PC-9 (cell line): ENCODE measurements at places on chromosomes 13 and 19. TPM values are rescaled to one million over a fixed set of nuclear protein-coding genes. Genes with fewer than 3 reads are reported as not detected.

DNA sequence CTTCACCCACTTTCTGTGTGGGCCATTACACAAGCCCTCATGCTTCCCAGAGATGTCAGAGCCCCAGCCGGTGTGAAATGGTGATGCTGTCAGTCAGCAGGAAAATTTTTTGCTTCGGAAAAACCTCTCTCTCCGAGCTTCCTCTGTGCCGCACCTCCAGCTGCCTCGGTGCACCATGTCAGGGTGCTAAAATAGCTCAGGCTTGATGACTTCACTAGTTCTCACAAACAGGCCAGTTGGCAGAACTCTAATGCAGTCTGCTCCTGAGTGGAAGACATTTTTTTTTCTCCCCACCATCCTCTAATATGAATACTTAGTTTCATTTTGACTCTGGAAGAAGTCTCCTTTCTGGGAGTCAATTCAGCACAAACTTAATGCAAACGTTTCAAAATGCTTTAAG lies 71.3 kb downstream of the KLF12 start:
- no peak for DNase-seq

- no peak for DNase-seq
Observed at GRCh38 chr19:18439025-18439909, 1.3 kb upstream of the ISYNA1 start.

DNA sequence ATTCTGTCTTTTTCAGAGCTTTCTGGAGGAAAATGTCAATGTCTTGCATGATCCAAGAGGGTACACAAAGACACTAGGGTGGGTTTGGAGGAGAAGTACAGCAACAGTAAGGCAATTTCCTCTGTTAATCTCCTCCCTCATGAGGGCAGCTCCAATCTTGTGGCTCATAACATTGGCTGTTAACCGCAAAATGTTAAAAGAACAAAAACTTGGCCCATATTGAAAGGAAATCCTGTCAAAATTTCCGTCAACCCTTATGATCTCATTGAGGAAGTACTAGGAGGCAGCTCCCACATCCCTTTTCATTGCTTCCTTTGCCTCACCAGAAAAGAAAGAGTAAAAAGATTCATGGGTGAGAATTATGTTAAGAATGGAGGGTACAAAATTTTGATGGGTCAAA lies 11.6 kb downstream of the OXGR1 start:
- DNase-seq, result no peak

GRCh38 chr13:67557642-67558241 lies 327.6 kb upstream of the PCDH9 start:
- no peak for DNase-seq

- no peak for DNase-seq
Observed at GRCh38 chr13:94033830-94034642, 445.4 kb downstream of the DCT start.

DNA sequence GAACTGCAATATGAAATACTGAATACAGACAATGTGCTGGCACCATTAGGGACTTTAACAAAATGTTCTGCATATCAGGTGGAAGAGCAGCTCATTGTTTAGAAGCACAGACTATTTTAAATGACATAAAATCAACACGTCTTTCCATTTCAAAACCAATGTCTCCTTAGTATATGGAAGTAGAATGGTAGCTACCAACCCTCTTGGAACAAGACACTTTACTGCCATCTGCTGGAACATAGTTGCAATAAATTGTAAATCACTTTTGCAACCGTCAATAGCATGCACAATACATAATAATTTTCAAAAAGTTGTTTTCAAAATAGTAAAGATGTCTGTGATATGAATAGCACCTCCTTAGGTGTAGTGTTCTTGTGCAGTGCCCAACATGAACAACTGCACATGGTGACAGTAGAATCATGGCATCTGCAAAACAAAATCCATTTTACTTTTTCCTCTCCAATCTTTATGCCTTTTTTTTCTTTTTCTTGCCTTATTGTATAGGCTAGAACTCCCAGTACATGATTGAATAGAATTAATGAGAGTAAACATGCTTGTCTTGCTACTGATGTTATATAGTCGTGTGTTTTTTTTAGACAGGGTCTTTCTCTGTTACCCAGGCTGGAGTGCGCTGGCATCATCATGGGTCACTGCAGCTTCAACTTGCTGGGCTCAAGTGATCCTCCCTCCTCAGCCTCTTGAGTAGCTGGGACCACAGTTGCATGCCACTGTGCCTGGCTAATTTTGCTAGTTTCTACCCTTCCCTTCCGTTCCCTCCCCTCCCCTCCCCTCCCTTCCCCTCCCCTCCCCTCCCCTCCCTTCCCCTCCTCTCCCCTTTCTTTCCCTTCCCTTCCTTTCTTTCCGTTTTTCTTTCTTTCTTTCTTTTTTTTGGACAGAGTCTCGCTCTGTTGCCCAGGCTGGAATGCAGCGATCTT lies 7.8 kb upstream of the LYPD5 start:
- no peak for DNase-seq

DNA sequence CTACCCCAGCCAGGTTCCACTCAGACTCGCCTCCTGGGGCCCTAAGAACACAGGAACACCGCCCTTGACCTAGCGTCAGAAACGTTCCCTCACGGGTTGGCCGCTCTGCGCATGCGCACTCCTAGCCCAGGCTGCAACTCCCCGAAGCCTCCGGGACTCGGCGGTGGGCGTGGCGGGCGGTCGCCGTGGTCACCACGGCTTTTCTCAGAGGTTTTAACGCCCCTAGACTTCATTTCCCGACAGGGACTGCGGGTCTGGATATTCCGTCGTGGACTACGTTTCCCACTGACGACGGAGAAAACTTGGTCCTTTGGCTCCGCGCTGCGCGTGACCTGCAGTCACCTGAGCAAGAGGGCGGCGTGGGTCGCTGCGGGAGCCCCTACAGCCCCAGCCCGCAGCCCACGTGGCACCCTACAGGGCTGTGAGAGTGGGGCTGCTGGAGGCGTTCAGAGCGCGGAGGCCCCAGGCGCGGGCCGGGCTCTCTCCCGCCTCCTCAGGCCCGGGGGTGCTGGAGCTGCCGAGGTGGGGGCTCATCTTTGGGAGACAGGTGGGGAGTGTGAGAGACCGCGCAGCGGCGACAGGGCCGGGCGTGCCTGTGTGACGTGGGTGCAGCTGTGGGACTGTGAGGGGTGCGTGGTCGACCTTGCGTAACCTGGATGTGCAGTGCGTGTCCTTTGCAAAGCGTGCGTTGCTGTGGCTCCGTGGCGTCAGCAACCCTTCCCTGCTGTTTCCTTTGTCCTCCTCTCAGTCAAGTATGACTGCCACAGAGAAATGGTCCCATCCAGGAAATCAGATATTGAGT lies 38.0 kb upstream of the ZNF573 start:
- no peak for DNase-seq

- no peak for DNase-seq
Observed at GRCh38 chr13:36259361-36260137, 38.1 kb downstream of the CCDC169 start.

The FLT1 gene
- total RNA-seq, result not detected in 2 replicates

The LRRC8E gene
- total RNA-seq, result 24.1 and 24.4 TPM in 2 replicates

The ZNF865 gene
- 26.8 and 30.3 TPM in 2 replicates for total RNA-seq

GRCh38 chr19:42563352-42564210 lies 31.1 kb downstream of the CEACAM8 start:
- DNase-seq, result no peak

The TMEM91 gene
- 21.9 and 31.0 TPM in 2 replicates for total RNA-seq

The ZNF235 gene
- total RNA-seq, result 4.3 and 5.9 TPM in 2 replicates
